Iris pigment epithelial cell (primary cell): ENCODE measurements at places on chromosomes 1 and 21.

DNA sequence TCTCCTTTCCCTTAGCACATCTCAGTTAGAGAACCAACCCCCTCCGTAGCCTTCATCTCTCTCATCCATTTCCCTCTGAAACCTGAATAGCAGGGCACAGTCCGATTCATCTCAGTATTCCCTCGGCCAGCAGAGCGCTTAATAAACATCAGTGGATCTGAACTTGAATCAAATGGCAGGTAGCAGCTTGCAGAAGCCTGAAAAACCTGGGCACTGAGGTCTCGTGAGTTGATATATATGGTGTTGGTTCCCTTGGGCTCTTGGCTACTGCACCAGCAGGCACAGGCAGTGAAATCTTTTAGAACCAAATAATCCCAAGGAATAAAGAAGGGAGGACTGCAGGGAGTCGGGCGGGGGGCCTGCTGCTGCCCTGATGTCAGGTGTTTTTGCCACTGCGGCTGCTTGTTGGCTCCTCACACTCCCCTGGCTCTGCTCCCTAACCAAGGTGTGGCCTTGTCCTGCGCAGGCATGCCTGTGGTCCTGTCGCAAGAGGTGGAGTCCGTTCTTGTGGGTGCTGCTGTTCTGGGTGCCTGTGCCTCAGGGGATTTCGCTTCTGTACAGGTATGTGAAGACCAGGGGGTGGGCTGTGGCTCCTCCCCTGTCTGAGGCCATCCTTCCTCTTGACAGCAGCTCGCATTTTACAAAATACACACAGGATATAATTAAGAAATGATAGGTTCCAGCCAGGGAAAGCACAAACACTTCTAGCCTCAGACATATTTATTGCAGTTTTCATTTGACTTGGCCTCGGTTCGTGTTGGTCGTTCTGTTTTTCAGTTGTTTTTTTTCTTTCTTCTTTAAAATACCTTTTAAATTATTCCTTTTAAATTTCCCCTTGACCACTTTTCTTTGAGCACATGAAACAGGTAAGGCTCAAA, 140.9 kb upstream of the HOOK1 start:
- DNase-seq, result no peak

GRCh38 chr1:100773444-100773843, 53.9 kb downstream of the VCAM1 start:
- peak; percentile 18 for DNase-seq

- no peak for DNase-seq
These were observed 197.3 kb upstream of the IVNS1ABP start for GRCh38 chr1:185514311-185514710.

- peak; percentile 57 for DNase-seq
These were observed 458.0 kb upstream of the VAMP3 start for GRCh38 chr1:7313081-7313546.

DNA sequence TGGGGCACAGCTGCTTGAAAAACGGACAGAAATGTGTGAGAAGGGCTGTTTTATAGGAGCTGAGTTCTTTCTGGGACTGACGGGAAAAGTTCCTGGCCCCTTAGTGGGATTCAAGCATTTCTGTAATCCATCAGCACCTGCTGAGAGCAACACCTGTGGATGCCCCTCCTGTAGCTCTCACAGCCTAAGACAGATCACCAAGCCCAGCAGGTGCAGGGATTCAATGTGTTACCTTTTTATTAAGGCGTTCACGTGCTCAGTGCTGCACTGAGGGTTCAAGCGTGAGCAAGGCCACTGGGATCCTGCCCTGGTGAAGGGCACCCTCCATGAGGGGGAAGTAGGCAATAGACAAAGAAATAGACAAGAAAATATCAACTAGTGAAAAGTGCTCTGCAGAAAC, 14.9 kb downstream of the OLFML2B start:
- DNase-seq, result no peak
